ENCODE measurements at places on chromosomes 11 and 22. TPM values are rescaled to one million over a fixed set of nuclear protein-coding genes. Genes with fewer than 3 reads are reported as not detected.

Gene BTBD18
- total RNA-seq: not detected

Gene OR2AG1
- not detected for total RNA-seq

Gene SCGB1C1
- 0.64 TPM for total RNA-seq

Gene PGR
- not detected for total RNA-seq

Gene PGA5
- not detected for total RNA-seq

Gene CNTF
- total RNA-seq: 5.9 TPM

Gene C11orf21
- total RNA-seq: 7.8 TPM

Gene UPK3A
- total RNA-seq: not detected

Gene DENND5A
- total RNA-seq: 66.4 TPM

Gene TECTA
- 0.20 TPM for total RNA-seq

Gene TMEM135
- total RNA-seq: 24.0 TPM

Gene METTL15
- 15.6 TPM for total RNA-seq

Gene SOX6
- total RNA-seq: not detected

Gene DLG2
- total RNA-seq: 4.2 TPM

Gene HEPN1
- total RNA-seq: not detected

Gene P2RX6
- total RNA-seq: 0.34 TPM

Gene UBASH3B
- 11.6 TPM for total RNA-seq

Gene RAG1
- total RNA-seq: 0.20 TPM

Gene OTOG
- not detected for total RNA-seq

Gene TTC36
- total RNA-seq: 0.52 TPM

Gene SPDYC
- total RNA-seq: not detected

Gene GGT1
- 48.4 TPM for total RNA-seq

Gene MMP27
- total RNA-seq: not detected

Gene SORL1
- total RNA-seq: 90.4 TPM

Gene FGF19
- 0.11 TPM for total RNA-seq

Gene E2F8
- 35.8 TPM for total RNA-seq

Gene OR4P4
- total RNA-seq: not detected

Gene CHRM1
- total RNA-seq: not detected

Gene RIMBP3C
- total RNA-seq: 0.33 TPM

Gene IL17REL
- total RNA-seq: 0.12 TPM

Gene C11orf42
- total RNA-seq: not detected

Gene PRODH
- not detected for total RNA-seq

Gene ISX
- not detected for total RNA-seq

Gene FEN1
- 80.5 TPM for total RNA-seq

Gene TRIM49
- not detected for total RNA-seq

Gene MMP3
- total RNA-seq: not detected

Gene CSKMT
- 34.4 TPM for total RNA-seq

Gene LINC01488
- total RNA-seq: not detected

Gene SHISA8
- total RNA-seq: 1.1 TPM

Gene PDE2A
- 0.68 TPM for total RNA-seq

Measured in activated naive CD4-positive, alpha-beta T cell treated with anti-CD3 and anti-CD28 coated beads, Interleukin-2, amount 50 U/mL, for 72 hours (primary cell).